ENCODE measurements at places on chromosomes 7 and 10. TPM values are rescaled to one million over a fixed set of nuclear protein-coding genes. Genes with fewer than 3 reads are reported as not detected.

ANKRD2 gene
- total RNA-seq = not detected

VWA2 gene
- total RNA-seq = 0.21 TPM

DNA sequence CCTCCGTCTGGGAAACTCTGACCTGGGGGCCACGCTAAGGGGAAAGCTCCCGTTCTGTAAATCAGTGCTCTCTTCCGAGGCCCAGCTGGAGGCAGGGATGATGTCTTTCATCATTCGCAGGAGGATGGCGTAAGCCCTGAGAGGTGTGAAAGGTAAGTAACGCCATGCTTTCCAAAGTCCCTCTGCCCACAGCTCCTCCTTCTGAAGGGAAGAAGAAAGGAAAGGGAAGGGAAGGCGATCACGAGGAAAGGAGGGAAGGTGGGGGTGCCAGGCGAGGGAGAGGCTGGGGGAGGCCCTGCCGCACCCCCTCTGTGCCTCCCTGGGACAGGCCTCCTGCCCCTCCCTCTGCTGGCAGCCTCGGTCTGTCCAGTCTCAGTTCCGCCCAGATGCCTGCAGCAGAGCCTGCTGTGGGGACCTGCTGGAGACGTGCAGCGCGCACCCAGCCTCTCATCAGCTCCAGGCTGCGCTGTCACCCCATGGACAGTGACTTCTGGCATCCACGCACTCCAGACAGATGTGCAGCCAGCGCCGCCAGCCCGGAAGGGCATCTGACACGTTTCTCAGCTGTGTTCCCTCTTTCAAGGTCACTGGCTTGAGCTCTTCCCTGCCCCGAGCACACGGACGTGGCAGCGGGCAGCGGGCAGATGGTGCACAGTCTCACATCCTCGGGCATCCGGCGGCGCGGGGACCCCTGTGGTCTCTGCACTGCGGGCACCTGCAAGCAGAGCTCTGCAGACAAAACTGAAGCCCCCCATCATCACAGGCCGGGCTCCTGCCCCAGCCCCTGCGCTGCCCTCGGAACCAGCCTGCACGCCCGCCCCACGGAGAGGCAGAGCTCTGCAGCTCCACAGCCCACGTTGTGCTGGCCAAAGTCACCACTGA is 60.6 kb downstream of the INSIG1 start:
- no peak for DNase-seq

- DNase-seq = no peak
Measured at GRCh38 chr7:102215711-102216110, 71.0 kb upstream of the SH2B2 start.

DNA sequence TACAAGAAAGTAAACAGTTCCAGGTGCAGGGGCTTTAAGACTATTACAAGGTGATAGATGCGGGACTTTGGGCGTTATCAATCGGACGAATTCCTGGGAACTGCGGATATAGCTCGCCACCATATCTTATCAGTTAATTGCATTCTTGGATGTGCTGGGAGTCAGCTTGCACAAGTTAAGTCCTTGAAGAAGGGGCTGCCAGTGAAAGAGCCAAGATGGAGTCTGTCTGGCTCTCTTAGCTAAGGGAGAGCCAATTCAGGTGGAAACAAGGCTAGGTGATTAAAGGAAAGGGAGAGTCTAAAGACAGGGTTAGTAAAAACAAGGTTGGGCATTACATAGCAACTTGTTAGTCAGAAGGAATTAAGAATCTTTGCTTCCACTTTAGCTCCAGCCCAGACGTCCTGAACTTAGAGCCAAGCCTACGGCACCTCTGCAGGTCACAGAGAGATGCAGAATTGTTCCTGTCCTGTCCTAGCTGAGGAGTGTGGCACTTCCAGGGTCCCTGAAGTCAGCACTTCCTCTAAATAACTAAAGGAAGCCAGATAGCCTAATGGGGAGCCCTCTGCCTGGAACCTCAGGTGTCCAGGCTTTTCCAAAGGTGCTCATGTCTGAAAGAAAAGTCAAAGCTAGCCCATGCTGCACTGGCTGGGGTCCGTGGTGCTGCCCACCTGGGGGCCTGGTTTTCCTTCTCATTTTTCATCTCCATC is 17.3 kb downstream of the ZC3HAV1 start:
- no peak for DNase-seq

All from H7 (cell line).